Activated CD4-positive, alpha-beta T cell treated with anti-CD3 and anti-CD28 coated beads, Interleukin-2, amount 10 ng/mL, durations not matched to agents 24 days and 14 days (primary cell): ENCODE measurements at places on chromosomes 2 and 18.

DNA sequence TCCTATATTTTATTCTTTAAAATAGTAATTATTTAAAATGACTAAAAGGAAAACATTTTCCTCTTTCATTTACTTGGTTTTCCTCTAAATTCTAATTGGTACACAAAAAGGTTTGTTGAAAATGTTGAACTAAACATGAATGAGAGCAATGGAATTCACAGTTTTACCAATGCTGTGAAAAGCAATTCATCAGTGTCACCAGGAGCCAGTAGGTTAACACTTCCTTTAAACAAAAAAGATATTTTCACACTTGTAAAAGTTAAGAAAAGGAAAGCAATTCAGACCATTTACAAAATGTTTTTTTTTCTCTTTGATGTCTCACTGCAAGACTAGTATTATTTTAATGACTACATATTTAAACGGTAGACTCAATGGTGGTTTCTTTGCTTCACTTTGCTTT lies 341.6 kb downstream of the RIT2 start:
- no peak for DNase-seq

DNA sequence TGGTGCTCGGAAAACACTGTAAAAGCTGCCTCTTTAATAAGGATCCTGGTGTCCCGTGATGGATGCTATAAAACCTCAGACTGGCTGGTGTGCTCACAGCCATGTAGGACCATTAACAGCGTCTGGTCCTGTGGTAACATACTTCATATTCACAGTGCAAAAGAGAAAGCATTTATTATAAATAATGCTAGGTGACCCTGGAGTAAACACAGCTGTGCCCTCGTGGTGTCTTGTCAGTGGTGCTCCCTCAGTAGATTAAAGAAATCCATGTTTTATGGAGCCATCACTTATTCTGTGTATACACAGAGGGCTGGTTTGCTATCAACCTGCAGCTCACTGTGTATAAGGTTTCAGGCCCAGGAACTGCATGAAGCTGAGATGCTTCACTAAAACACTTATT lies 106.9 kb downstream of the CDK15 start:
- no peak for DNase-seq

DNA sequence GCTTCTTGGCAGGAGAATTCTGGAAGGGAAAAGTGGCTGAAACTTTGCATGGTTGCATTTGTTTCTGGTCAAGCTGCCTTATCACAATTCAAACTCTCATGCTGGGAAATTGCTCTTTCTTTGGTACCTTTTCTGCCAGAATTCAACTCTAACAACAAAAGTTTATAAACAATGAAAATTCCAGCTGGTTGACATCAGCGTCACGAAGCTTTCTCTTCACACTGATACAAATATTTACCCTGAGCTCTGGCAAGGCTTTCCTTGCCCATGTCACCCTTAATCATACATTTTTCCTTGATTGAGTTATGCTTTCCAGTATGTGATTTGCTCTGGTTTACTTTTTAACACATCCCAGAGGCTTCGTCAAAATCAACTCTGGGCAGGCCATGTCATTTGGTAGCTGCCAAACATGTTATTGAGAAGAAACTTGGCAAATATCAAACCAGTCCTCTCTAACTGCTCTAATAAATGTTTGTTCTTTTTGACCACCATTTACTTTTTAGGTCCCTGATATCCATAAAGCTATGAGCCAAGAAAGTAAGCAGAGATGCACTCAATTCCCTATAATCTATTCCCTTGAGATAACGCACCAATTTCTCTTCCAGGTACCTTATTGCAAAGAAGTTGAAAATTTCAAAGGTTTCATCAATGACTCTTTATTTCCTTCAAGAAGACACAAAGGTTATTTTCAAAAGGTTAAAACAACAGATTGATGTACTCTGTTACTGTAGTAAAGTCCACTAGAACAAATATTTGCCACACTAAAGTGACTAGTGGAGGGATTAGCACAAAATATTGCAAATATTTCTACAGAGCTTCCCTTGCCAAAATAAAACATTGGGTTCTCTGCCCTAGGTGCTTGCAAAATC lies 1241.1 kb upstream of the ZEB2 start:
- no peak for DNase-seq

- no peak for DNase-seq
Observed at GRCh38 chr2:175432793-175433192, 251.3 kb upstream of the ATP5MC3 start.

GRCh38 chr2:27225526-27225925 lies 8.4 kb downstream of the CAD start:
- no peak for DNase-seq

- DNase-seq: no peak
Observed at GRCh38 chr2:26255759-26256384, 11.1 kb downstream of the HADHB start.

DNA sequence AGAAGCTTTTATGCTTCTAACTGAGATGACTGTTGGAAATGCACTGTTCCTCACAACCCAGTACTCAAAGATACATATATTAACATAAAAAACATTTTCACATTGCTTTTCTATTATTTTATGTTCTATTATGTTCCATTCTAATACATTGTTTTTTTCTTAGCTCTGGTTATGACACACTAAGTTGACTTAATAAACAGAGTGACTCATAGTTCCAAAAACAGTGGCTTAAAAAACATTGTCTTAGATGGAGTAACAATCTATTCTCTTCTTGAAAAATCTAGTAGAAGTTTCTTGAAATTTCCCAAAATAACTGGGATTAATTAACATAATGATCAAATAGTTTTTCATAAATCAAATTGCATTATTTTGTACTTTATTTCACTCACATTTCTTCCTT lies 328.2 kb upstream of the LRATD1 start:
- no peak for DNase-seq

DNA sequence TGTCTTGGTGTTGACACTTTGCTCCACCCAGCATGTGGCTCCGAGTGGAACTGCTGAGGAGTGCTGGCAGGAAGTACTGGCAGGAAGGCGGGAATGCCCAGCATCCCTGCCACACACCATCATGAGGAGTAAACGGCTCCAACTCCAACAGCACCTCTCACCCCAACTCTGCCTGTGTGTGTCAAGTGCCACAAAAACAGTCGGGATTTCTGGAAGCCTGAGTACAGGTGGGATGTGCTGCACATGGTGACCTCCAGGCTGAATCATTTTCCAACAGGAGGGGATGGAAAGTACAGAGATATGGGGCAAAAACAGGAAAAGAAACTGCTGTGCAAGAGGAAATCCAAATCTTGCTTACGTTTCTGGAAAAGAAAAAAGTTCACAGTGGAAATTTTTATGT lies 53.6 kb downstream of the PARD6G start:
- DNase-seq: no peak
